GF-D8 (cell line): ENCODE measurements at places on chromosomes 7 and 10.

DNA sequence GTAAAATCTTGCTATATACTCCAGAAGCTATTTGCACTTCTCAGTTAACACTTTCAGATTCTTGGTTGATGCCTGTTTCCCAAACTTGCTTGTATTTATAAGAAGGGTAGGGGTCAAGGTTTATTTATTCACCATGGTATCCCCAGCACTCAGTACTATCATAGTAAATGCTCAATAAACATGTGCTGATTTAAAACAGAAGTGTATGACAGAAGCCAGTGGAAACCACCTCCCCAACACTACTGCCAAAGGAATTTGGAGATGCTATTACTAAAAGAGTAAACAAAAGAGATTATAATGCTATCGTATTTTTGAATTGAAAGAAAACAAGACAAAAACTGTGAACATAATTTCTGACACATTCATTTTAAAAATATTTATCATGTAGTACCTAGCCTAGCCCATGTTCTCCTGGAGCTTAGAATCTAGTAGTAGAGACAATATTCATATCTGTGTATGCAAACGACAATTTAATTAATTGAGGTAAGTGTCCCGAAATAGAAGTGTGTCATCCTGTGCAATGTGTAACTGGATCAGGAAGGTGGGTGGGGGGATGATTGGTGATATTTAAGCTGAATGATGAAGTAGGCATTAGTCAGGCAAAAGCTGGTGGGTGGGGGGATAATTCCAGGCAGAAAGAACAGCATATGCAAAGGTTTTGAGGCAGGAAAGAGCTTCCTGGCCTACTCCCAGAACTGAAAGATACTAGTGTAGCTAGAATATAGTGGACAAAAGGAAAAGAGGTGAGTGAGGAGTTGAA is 77.5 kb downstream of the HGF start:
- DNase-seq: no peak

- DNase-seq: no peak
Observed at GRCh38 chr7:17989546-17989945, 38.1 kb downstream of the PRPS1L1 start.

- DNase-seq: no peak
Observed at GRCh38 chr10:95395947-95396449, 105.2 kb upstream of the PDLIM1 start.

- DNase-seq: peak; percentile 91
Observed at GRCh38 chr7:100158229-100159098, at the start of gene TRAPPC14. TRAPPC14 (minus strand) TSS chr7:100158723; CDS start chr7:100158499, 224 bp downstream.

DNA sequence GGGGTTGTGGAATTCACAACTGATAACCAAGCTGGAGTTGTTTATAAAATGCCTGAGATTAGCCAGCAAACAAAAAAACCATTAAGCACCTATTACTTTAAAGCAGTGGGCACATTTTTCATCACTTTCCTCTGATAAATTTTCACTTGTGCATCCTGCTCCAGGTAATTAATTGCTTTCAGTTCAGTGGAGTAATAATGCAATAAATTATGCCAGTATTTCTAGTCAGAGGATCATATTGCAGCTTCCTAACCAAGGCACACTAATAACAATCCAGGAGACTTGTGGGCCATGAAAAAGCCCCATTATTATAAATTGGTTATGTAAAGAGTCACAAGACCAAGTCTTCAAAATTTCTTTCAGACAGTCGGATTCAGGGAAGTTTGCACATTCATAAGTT is 193.2 kb downstream of the LRMDA start:
- DNase-seq: no peak

DNA sequence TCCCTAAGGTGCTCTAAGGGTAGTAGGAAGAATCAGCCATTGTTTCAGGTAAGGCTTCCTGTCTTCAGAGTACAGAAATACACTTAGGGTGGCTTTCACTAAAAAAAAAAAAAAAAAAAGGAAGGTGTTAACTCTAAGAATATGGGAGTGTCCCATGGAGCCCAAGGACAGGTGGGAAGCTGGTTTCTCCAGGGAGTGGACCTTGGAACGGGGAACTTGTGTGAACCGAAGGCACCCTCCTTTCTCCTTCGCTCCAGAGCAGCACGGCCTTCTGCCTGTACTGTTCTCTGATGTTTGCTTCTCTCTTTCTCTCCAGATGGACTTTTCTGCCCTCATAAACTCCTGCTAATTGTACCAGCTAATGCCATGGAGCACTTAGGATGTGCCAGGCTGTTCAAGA is 6.2 kb downstream of the OPALIN start:
- DNase-seq: no peak

GRCh38 chr7:38181111-38181510 is 3.1 kb downstream of the STARD3NL start:
- DNase-seq: no peak

DNA sequence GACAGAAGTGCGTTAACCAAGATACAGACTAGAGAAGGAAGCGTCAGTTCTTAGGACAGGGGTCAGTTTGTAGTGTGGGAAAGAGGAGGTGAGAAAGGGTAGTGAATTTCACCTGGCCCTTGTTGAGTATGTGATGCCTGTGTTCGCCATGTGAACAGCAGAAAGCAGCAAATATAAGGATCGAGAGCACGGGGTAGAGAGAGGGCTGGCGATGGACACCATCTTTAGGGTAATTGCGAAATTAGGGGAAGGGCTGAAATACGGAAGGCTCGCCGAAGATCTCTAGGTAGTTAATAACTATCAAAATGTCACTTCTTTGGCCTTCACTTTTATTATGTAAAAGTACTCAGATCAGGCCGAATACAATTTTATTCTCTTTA is 6.2 kb upstream of the MEST start:
- DNase-seq: no peak

DNA sequence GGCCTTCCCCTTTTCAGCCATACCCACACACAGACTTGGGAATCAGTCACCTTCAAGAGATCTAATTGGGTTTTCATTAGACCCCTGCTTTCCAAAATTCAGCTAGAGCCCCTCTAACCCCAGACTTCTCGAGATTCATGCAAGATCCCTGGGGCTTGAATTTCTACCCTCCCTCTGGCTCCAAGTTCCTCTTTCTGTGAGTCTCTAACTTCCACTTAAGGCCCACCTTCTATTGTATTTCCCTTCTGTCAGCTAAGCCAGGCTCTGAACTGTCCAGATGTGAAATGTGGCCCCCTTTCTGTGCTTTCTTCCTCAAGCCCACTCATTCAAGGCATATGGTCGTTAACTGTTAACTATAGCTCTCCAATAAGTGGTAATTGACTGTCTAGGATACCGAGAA is 132.2 kb downstream of the ZNF365 start:
- no peak for DNase-seq

DNA sequence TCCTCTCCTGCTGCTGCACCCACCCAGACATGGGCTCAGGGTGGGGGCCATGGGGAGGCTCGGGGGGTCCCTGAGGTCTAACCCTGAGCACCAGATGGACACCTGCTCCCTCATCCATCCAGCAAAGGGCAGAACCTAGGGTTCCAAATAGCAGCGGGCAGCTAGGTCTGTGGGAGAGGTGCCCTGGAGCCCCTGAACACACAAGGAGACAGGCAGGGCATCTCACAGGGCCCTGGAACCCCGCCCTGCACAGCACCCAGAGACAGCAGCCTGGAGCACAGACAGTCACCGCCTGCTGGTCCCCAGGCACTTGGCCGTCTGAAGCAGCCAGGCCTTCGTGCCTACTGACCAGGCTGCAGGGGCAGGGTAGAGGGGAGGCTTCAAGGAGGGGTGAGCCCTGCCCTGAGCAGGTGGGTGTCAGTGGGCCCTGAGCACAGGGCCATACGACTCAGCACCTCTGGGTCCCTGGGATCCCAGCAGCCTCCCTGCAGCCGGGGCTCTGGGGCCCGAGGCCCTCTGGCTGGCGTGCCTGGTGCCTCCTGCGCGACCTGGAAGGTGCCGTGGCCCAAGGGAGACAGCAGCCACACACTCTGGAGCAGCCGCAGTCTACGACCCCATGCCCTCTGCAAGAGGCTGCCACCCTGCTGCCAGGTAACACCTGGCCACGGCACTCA is 38.3 kb downstream of the GET4 start:
- DNase-seq: no peak

- no peak for DNase-seq
Observed at GRCh38 chr10:131078131-131078881, 233.2 kb downstream of the TCERG1L start.

- DNase-seq: no peak
Observed at GRCh38 chr10:89330537-89331212, 2.9 kb downstream of the IFIT3 start.

- DNase-seq: no peak
Observed at GRCh38 chr10:22824984-22825383, 102.9 kb upstream of the ARMC3 start.

DNA sequence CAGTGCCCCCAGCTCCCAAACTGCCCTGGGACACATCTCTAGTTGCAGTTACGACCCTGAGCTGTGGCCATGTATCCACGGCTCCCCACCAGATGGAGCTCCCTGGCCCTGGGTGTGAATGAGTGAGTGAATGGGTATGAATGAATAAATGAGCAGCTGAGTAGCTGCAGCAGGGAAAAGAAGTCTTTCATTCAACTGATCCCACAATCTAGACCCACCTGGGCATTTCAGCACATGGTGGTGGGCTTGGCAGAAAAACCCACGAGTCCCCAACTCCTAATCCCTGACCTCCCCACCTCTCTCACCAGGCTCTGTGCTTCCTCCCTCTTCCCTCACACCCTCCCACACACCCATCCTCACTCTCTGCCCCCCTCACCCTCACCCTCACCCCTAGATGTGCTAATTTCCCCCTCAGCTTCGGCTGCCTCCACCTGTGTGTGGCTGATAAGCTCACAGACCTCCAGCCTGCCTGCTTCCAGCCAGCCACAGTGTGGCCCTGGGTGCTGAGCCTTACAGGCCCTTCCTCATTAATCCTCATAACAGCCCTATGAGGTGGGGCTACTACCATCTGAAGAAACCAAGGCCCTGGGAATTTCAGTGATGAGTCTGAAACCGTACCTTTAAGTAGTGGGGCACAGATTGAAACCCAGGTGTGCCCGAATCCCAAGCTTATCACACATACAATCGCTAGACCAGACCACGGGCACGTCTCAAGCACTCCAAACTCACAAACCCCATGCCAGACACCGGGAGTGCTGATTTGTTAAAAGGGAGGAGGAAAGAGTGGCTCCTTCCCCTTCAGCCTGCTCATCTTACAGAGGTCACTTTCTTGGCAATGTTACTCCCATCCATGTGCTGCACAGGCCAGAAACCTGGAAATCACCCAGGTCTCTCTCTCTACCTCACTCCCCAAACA is 2.2 kb upstream of the ATP6V1F start:
- peak; percentile 33 for DNase-seq

- DNase-seq: no peak
Observed at GRCh38 chr10:3397231-3397630, 224.6 kb upstream of the PITRM1 start.

DNA sequence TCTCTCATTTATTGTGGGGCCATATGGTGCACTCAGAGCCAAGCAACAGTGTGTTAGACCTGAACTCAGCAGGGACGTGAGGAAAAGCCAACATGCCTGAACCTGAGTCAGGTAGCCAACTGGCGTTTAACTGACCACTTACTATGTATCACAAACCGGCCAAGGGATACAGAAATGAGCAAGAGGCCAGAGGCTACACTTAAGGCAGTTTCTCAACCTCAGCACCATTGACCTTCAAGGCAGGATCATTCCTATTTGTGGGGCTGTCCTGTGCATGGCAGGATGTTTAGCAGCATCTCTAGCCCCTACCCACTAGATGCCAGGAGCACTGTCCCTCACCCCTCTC is 103.5 kb upstream of the NANOS1 start:
- DNase-seq: no peak

GRCh38 chr10:133143200-133143533 is 16.9 kb upstream of the KNDC1 start:
- no peak for DNase-seq

GRCh38 chr7:5672468-5672867 is 109.0 kb downstream of the RNF216 start:
- no peak for DNase-seq

- no peak for DNase-seq
Observed at GRCh38 chr10:25831080-25831479, 102.9 kb upstream of the MYO3A start.

- no peak for DNase-seq
Observed at GRCh38 chr7:24721481-24722001, 35.7 kb downstream of the GSDME start.

GRCh38 chr10:129058664-129059155 is 408.3 kb upstream of the MGMT start:
- DNase-seq: no peak

DNA sequence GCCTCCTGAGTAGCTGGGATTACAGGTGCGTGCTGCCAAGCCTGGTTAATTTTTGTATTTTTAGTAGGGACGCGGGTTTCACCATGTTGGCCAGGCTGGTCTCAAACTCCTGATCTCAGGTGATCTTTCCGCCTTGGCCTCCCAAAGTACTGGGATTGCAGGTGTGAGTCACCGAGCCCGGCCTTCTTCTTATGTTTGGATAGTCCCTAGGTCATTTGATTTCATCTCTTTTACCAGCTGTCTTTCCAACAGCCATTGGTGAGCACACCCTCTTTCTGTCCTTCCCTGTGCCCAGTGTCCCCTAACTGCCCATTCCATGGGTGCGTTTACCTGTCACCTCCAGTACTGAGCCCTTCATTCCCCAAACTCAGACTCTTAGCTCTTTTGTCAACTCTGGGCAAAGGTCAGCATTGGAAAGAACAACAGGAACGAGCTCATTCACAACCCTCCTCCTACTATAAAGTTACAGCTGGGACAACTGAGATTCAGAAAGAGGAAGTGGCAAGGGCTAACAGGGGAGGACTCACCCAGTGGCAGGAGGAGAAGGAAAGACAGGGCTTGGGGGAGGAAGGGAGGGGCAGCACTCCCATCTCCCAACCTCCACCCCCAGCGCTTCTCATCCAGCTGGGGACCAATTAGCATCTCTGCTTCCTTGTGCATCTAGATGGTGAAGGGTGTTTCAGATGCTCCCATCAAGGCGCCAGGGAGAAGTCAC is 5.6 kb downstream of the SSC4D start:
- peak; percentile 79 for DNase-seq

DNA sequence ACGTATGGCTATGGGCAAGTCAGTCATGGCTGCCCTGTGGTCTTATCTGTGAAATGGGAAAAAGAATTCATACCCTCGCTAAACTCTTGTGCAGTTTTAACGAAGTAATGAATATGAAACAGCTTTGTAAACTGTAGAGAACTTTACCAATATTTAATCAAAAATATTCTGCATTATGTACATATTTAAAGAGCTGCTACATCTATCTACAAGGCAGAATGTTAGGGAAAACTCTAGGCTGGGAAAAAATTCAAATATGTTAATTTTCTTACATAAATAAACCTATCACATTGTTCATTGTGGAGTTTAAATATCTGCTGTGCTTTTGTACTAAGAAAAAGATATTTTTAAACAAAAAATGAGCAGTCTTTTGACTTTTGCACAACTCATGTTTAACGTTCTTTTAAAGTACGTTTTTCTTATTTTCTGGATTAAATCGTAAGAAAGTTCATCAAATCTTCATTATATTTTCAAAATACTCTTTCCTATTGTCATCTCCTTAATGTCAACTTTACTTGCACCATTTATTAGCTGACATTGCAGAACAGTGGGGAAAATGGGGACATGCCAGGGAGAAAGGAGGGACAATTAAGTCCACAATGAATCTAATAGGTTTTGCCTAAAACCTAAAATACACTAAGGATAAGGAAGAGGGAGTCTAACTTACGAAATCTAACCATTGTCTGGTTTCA is 57.5 kb downstream of the ICA1 start:
- no peak for DNase-seq
